Foreskin keratinocyte (primary cell): ENCODE measurements at places on chromosomes 13 and 19. TPM values are rescaled to one million over a fixed set of nuclear protein-coding genes. Genes with fewer than 3 reads are reported as not detected.

RFPL4AL1 gene
- total RNA-seq = not detected in 2 replicates

DNA sequence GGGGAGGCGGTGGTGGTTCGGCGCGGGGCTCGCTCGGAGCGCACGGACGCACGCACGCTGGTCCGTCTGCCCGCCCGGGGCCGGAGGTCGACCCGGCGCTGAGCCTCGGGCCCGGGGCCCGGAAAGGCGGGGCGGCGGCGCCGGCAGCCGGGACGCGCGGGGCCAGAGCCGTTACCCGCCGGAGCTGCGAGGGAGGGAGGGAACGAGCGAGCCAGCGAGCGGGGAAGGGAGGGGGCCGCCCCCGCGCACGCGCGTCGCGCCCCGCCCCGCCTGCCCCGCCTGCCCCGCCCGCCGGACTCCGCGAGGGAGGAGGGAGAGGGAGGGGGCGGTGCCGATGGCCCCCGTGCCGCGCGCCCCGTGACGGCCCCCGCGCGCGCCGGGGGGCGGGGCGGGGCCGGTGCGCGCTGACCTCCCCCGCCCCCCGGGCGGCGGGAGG, 15.0 kb downstream of the CIC start:
- no peak for DNase-seq

GRCh38 chr13:69970520-69970919, 137.1 kb upstream of the ATXN8OS start:
- no peak for DNase-seq

DNA sequence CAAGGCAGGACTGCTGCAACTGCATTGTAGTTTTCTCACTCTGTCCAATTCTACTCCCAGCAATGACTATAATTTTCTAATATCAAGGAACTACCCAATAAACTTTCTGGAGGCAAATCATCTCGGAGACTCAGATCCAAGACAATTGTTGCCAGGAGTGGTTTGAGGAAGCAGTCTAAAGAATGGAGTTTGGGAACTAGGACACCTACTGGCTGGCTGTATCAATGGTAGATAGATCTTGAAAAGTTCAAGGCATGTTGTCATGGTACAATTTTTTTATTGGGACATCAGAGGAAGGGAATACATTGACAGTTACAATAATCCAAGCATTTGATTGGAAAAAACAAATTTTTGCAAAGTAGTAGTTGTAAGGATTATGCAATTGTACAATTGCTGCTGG, 648.3 kb upstream of the SLITRK6 start:
- no peak for DNase-seq

DNA sequence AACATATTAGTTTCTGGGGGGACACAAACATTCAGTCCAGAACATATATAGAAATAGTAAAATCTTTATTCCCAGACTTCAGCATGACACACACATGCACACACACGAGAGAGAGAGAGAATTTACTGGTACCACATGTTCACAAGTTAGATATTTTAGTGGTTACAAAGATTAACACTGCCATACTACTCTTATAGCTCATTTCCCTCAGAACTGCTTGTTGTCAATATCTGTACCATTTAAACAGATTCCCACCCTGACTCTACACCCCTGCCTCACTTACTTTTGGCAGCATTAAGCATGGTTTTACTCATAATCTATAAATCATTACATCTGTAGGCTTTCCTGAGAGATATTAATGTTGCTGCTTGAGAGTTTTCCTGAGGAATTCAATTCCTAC, 524.7 kb upstream of the HTR2A start:
- DNase-seq = no peak
